ENCODE measurements at places on chromosomes 3 and 15.

DNA sequence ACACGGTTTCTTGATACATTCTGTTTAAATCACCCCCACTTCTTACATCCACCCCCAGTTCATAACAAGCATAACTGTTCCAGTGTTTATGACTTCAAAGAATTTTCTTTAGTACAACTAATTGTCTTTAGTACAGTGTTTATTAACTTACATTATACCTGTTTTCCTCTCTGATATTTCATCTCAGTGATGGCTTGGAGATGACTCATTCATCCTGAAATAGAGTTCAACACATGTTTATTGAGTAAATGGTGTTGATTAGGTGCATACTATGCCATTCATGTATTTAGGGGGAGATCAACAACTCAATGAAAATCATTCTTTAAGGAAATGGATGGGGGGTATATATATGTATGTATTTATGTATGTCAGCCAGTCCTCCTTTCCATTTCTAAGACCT is 21.7 kb upstream of the UTS2B start:
- no peak for DNase-seq

GRCh38 chr15:98134905-98135304 is 174.4 kb downstream of the ARRDC4 start:
- DNase-seq, result no peak

DNA sequence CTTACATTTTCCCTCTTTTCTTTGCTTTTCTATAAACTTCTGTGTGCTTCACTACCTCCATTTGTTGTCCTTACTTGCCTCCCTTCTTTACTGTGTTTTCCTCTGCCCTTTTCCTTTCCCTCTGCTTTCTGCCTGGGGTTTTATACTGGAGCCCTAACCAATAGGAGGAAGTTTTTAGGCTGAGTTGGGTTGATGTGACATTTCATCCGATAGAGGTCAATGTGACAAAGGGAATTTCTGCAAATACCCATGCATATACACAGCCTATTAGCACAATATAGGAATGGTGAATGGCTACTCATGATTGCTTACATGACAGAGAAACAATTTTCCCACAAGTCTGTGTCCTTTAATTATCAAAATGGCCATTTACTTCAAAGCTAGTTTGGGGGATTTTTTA is 153.0 kb upstream of the ARPP21 start:
- no peak for DNase-seq

GRCh38 chr3:124995460-124995994 is 60.3 kb downstream of the HEG1 start:
- peak; percentile 47 for DNase-seq

DNA sequence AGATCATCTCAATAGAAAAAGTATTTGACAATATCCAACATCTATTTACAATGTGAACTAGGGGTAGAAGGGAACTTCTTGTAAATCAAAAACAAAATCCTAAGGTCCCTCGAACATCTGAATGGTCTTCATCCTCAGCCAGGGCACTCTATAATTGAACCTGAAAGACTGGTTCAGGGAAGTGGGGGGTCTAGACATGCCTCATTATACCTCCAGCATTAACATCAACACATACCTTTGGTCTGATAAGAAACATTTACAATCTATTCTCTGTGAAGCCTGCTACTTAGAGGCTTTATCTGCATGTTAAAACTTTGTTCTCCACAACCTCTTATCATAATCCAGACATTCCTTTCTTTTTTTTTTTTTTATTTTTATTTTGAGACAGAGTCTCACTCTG is 211.8 kb downstream of the CTNNB1 start:
- DNase-seq, result no peak

GRCh38 chr3:144229953-144230352 is 258.3 kb downstream of the DIPK2A start:
- no peak for DNase-seq
